T-helper 9 cell (primary cell): ENCODE measurements at places on chromosomes 5 and 9.

GRCh38 chr9:116643691-116644090 lies 43.4 kb upstream of the TRIM32 start:
- DNase-seq, result no peak

GRCh38 chr9:127426756-127427155 lies 2.6 kb downstream of the ZNF79 start:
- DNase-seq, result no peak

- DNase-seq, result no peak
Observed at GRCh38 chr5:73415617-73416016, 33.0 kb downstream of the FOXD1 start.

GRCh38 chr5:139562847-139563246 lies 1.7 kb downstream of the UBE2D2 start:
- no peak for DNase-seq

DNA sequence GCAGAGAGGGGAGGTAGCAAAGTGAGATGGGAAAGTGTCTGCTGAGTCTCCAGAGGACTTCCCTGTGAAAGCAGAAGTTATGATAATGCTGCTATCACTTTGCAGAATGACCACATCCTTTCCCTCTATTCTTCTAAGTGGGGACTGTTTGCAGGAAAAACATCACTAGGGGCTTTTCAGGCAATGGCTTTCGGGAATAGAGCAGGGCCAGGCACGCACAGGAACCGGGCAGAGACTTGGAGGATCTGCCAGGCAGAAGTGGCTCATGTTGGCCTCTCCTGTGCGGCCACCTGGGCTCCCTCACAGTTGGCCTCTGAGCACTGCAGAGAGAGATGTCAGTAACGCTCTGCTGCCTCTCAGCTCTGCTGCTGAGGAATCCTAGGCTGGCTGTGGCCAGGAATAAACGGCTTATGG lies 214.7 kb downstream of the MAST4 start:
- DNase-seq, result no peak
